ENCODE measurements at places on chromosomes 5 and 9.

DNA sequence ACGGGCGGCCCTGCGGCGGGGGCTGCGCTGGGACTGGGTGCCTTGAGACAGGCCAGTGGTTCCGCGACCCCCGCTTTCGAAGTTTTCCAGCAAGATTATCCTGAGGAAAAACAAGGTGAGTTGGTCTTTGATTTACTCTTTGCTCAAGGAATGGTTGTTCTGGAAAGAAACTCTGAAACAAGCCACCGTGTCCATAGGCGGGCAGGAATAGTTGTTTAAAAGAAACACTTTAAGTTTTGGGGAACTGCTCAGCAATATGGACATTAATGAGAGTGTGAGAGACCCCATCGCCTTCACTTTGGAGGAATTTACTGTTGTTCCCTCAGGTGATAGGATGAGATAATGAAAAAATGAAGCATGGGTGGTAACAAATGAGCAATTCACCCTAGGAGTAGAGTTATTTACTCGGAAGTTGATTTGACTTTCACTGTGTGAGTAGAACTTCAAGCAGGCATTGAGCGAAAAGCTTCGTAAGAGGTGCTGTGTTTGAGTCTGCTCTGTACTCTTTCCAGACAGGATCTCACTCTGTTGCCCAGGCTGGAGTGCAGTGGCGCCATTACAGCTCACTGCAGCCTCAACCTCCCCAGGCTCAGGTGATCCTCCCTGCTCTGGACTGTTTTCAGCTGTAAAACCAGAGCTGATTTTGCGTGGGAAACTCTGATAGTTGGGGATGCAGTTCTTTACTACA lies 1.1 kb downstream of the DMRTA1 start:
- no peak for DNase-seq

GRCh38 chr5:38112938-38113337 lies 145.4 kb upstream of the EGFLAM start:
- DNase-seq = no peak

DNA sequence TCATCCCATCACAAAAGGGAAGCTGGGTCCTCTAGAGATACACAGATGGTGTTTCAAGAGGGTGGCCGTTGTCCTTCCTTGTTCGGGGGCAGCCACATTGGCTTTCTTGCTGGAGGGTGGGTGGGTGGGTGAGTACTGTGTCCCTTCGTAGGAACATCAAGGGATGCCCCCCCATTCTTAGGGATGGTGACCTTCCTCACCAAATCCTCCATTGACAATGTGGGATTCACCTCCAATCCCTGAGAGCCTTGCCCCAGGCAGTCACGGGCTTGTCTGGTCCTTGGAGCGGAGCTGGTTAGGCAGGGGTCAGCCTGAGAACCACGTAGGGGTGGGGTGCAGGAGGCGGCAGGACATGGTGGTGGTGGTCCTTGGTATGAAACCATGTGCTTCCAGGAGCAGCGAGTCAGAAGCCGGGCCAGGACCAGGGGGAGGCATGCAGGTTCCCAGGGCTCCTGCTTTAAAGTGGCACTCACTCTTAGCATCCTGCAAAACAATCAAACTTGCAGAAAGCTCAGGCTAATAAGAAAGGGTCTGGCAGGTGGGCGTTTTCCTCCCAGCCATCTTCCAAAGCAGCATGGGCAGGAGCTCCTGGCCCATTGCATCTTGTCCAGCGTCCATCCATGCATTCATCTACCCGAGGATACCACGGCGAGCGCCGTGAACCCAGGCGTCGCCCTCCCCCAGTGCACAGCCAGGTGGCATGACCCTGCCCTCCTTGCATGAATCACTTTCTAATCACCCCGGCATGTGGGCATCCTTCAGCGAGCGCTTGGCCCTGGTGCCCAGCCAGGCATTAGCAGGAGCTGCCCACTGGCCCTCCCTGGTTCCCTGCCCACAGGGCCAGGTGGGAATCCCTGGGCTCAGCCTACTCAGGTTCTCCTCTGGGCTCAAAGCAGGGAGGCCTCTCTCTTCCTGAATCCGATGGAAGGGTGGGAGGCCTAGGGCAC lies 76.4 kb downstream of the NTNG2 start:
- no peak for DNase-seq

DNA sequence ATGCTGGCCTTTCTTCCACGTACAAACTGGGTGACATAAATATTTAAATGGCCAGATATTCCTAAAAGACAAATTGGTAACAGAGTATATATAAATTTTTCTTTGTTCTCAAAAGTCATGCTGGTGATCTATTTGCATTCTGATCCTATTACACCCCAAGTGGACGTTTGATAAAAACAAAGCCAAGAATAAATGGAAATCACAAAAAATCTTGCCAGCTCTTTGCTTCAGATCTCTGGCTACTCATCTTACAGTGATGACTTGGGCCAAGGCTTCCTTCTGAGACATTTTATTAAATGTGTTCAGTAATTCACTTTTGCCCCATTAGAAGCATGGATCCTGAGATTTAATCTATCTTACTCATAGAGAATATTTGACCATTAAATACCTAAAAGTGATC lies 444.3 kb upstream of the PIK3R1 start:
- DNase-seq = no peak

DNA sequence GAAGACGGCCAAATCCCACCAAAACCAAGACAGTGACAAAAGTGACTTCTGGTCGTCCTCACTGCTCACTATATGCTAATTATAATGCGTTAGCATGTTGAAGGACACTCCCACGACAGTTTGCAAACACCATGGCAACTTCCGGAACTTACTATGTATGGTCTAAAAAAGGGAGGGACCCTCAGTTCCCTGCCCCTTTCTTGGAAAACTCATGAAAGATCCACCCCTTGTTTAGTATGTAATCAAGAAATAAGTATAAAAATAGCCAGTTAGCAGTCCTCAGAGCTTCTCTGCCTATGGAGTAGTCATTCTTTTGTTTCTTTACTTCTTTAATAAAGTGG lies 9.5 kb downstream of the FCN2 start:
- no peak for DNase-seq

DNA sequence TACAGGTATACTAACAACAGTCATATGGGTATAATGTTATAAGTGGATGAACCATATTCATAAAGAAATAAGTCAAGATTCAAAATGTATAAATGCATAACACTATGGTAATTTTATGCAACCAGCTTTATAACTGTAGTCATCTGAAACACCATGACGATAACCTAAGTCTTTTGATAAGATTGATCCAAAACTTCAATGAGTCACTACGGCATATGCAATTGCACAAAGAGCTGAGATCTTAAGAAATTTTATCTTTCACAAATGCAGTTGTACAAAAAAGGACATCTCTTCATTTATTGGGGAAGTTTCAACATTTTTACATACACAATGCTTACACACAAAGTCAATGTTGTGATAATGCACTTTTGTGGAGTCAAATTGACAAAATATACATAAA lies 20.3 kb downstream of the FAM81B start:
- DNase-seq = no peak

- DNase-seq = no peak
Observed at GRCh38 chr9:126885131-126885641, 24.7 kb downstream of the ZBTB34 start.

- DNase-seq = no peak
Observed at GRCh38 chr9:89953824-89954615, 349.2 kb downstream of the GADD45G start.

GRCh38 chr5:60366489-60366888 lies 333.5 kb downstream of the DEPDC1B start:
- DNase-seq = no peak

DNA sequence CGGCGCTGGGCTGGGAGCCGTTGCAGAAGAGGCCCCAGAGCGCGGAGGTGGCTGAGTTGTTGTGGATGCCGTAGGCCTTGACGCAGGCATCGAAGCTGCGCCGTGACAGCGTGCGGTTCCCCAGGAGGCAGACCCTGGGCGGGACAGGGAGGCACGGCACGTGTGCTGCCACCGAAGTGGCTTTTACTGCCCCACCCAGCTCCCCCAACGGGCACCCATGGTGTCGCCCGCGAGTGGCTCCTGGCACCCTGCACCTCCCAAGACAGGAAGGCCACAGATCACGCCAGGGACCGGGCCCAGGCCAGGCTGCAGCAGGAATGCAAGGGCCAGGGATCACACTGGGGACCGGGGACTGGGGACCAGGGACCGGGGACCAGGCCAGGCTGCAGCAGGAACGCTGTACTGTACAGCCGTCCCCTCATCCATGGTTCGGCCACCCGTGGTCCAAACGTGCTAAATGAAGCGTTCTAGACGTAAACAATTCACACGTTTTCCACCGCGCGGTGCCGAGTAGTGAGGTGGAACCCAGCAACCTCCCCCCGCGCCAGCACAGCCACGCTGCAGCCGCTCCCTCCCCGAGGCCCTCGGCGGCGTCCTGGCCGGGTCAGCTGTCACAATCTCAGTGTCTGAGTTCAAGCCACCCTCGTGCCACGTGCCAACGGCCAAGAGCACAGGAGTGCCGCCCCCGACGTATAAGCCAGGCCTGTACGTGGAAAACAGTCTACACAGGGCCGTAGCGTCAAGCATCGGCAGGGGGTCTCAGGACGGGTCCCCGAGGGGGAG lies 27.8 kb downstream of the SLC12A7 start:
- no peak for DNase-seq

DNA sequence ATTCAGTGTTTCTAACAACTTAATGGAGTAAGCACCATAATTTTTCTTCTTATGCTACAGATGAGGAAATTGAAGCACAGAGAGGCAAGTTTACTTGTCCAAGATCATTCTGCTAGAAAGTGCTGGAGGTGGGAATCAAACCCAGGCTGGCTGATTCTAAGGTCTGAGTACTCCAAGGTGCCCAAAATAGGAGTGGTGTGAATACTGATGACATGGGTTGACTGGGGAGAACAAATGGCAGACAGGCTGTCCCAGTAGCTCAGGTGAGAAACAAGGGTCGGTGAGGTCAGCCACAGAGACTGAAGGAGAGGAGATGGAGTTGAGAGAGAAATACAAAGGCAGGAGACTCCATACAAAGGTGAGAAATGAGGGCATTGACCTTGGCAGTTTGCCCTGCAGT lies 144.5 kb upstream of the EGFLAM start:
- DNase-seq = no peak

GRCh38 chr5:121296356-121296755 lies 555.3 kb upstream of the FTMT start:
- no peak for DNase-seq

DNA sequence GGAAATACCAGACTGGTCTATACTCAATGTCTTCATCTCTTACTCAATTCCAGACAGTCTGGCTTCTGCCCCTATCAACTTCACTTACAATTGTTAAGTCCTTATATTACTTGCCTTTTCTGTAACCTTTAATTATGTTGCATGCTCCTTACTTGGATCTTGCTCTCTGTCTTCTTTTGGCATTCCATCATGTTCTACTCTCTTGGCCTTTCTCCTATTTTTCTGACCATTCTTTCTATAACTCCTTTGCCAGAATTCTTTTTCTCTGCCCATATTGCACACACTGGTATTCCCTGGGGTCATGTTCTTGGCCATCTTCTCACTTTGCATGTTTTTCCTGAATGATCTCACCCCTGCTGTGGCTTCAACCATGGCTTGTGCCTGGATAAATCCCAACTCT lies 209.8 kb upstream of the ZNF462 start:
- peak; percentile 3 for DNase-seq

GRCh38 chr9:90872835-90873294 lies 71.2 kb downstream of the SYK start:
- DNase-seq = peak; percentile 1

- DNase-seq = no peak
Observed at GRCh38 chr5:175501759-175502158, 23.4 kb downstream of the SFXN1 start.

DNA sequence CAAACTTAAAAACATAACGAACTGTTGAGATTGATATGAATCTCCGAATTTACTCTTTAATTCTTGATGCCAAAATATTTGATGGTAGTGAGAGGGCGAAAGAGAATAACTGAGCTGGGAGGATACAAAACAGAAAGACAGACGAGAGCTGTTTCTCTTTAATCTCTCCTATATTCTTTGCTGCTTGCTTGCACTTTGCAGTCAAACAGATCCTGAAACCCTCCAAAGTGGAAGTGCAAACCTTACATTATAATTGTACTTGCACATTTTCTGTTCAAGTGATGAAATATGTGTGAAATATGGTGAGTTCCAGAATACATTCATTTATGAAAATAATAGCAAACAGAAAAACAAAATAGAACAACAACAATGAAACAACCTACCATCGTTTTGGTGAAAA lies 63.8 kb downstream of the PAM start:
- DNase-seq = no peak

DNA sequence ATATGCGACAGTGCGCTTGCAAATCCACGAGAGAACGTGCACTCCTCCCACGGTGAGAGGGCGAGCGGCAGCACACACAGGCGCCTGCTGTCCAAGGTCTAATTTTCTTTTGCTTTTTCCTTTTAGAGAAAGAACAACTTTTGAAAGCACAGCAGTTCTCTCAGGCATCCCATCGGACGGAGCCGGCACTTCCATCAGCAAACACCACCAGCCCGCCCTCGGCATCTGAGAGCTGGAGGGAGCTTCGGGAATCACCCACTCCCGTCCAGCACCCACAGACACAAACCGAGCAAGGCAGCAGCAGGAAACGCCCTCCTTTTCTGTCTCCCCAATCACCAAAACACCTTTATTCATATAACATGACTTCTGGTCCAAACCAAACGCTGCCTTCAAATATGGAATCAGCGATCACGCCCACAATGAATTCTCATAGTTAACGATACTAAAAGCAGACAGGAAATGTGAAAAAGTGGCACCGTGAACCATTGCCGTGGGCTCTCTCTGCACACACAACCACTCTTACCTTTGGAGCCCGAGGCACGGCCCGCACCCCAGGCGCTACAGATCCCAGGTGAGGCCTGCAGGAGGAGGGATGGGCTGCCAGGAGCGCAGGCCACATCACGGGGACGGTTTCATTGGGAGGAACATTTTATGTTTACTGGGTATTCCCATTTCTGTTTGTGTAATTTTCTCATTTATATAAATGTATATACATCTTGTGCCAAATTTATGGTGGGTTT lies 14.2 kb downstream of the LPCAT1 start:
- DNase-seq = no peak

DNA sequence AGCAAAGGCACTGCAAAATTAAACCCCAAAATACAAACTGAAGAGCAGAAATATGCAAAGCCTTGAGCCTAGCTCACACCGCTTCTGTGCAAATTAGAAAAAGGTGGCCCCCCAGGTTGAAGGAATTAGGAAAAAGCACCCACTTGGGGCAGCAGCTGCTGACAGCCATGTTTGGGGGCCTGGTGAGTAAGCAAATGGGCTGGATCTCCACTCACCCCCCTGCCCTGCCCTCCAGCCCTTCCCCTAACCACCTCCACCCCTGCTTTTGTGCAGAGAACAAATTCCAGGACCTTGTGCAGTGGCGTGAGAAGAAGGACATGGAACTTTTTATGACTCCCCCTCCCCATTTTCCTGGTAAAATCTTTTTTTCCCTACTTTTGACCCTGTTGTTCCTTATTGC lies 92.0 kb upstream of the DNAH5 start:
- peak; percentile 80 for DNase-seq
